ENCODE measurements at places on chromosomes 11 and 22.

- no peak overlapping the region for H3K4me3 ChIP-seq
- DNase-seq, result no peak
- no peaks in the 10 kb centered on the region for H3K27me3 ChIP-seq
- H3K27ac ChIP-seq, result no peak overlapping the region
These were observed 11.6 kb upstream of the ALKBH3 start for GRCh38 chr11:43868852-43869567.

- H3K4me1 ChIP-seq, result no peaks in the 10 kb centered on the region
- no peak overlapping the region for H3K27ac ChIP-seq
- no peak overlapping the region for H3K4me3 ChIP-seq
- H3K27me3 ChIP-seq, result no peaks in the 10 kb centered on the region
These were observed 23.5 kb downstream of the TESMIN start for GRCh38 chr11:68727783-68728182.

DNA sequence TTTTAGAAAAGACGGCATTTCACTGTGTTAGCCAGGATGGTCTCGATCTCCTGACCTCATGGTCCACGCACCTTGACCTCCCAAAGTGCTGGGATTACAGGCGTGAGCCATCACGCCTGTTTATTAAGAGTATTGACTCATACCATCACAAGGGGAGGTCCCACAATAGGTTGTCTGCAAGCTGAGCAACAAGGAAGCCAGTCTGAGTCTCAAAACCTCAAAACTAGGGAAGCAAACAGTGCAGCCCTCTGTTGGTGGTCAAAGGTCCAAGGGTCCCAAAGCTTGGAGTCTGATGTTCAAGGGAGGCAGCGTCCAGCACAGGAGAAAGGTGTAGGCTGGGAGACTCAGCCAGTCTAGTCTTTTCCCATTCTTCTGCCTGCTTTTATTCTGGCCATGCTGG is 32.8 kb upstream of the LDLRAD3 start:
- no peak overlapping the region for H3K4me3 ChIP-seq
- no peak for DNase-seq
- no peaks in the 10 kb centered on the region for H3K4me1 ChIP-seq
- no peaks in the 10 kb centered on the region for H3K27me3 ChIP-seq
- no peaks in the 10 kb centered on the region for H3K36me3 ChIP-seq
- no peak overlapping the region for H3K27ac ChIP-seq

DNA sequence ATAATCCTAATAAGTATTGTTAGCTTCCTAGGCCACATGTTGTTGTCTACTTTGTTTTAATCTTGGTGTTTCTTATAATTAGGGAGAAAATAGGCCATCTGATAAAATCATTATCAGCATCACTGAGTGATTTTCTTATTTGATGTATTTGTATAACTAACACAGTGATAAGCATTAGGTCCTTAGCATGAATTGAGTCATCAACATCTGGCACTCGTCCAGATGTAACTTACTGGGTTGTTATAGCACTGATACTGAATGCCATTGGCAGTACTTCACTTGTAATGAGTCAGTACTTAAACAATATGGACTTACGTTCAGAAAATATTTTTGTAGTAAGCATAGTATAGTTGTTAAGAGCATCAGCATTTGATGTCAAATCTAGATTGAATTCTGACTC is 16.2 kb downstream of the API5 start:
- H3K36me3 ChIP-seq, result peaks cover 92% of the 10 kb centered on the region
- no peak overlapping the region for H3K27ac ChIP-seq
- no peak overlapping the region for H3K4me3 ChIP-seq
- DNase-seq, result no peak
- no peaks in the 10 kb centered on the region for H3K4me1 ChIP-seq

- no peaks in the 10 kb centered on the region for H3K36me3 ChIP-seq
- H3K4me1 ChIP-seq, result no peaks in the 10 kb centered on the region
- DNase-seq, result no peak
- H3K4me3 ChIP-seq, result no peak overlapping the region
These were observed 8.8 kb upstream of the UBASH3B start for GRCh38 chr11:122646549-122647340.
